ENCODE measurements at places on chromosomes 5 and 9.

DNA sequence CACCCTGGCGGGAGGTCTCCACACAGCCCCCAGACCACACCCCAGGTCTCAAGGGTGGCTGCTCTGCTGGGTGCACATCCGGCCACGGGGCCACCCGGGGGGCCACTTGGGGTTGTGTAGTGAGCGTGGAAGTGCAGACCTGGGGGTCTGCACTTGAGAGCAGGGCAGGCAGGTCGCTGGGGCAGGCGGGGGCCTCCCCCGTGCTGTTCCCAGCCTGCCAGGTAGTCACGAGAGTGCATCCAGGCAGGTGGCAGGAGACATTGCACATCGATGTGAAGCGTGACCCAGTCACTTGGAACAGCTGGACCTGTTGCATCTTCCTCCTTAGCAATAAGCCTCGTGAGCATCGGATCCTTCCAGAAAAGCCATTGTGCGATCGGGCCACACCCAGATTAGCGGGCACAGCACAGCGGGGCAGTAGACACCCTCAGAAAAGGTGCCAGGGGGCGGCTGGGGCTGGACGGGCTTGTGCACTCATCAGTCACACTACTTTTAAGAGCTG, 4.8 kb upstream of the ENTPD8 start:
- no peak for DNase-seq

DNA sequence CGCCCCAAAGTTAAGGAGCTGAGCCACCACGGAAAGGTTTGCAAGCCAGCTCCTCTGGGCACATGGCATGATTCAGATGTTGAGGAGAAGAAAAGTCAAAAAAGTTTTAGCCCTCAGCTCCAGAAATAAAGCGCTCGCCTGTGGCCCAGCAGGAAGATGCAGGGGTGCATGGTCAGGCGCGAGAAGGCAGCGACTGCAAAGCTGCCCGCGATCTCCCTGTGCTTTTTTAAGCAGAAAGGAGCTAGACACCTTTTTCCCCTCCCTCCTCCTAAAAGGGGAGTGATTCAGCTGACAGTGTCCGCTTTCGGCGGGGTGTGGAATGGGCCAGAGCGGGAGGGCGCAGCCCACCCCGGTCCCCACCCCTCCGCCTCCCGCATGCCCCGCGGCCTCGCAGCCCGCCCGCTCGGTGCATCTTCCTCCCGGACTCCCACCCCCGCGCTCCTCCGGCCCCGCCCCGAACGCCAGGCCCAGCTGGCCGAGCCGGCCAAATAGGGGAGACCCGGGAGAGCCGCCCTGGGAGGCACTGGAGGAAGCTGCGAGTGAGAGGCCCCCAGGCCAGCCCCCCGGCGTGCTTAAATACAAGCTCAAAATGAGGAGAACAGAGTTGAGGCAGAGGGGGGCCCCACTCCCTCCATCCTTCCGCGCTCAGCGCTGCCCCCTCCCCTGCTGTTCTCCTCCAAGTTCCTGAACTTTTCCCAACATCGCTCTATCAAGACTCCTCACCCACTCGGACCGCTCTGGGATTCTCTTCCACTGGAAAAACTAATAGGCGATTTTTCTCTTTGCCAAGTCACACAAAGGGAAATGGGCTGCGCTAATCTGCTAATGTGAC, at the start of gene ADAMTS12:
TSS of gene ADAMTS12 (minus strand) at position 203 of the 832 bp plus-strand sequence. CDS start at position 69, 134 bp downstream.
- no peak for DNase-seq

- DNase-seq = no peak
Observed at GRCh38 chr9:81394881-81395675, 294.3 kb downstream of the TLE1 start.

DNA sequence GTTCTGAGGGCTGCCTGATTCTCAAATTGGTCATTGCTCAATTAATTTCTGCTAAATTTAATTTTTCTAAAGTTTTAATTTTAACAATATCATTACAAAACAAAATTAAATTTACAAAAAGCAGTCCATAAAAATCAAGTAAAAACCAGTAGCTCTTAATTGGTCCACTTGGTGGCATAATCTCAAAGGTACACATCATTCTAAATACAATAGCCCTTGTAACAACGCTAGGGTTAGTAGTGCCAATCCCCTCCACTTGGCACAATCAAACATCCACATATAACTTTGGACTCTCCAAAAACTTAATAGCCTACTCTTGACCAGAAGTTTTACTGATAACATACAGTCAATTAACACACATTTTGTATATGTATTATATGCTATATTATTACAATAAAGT, 1.9 kb upstream of the NDUFB6 start:
- no peak for DNase-seq
